Hematopoietic multipotent progenitor cell treated with erythropoietin and hydrocortisone succinate and interleukin-3 and kit ligand, for 8 days (in vitro differentiated cells): ENCODE measurements at places on chromosomes 2 and 18.

DNA sequence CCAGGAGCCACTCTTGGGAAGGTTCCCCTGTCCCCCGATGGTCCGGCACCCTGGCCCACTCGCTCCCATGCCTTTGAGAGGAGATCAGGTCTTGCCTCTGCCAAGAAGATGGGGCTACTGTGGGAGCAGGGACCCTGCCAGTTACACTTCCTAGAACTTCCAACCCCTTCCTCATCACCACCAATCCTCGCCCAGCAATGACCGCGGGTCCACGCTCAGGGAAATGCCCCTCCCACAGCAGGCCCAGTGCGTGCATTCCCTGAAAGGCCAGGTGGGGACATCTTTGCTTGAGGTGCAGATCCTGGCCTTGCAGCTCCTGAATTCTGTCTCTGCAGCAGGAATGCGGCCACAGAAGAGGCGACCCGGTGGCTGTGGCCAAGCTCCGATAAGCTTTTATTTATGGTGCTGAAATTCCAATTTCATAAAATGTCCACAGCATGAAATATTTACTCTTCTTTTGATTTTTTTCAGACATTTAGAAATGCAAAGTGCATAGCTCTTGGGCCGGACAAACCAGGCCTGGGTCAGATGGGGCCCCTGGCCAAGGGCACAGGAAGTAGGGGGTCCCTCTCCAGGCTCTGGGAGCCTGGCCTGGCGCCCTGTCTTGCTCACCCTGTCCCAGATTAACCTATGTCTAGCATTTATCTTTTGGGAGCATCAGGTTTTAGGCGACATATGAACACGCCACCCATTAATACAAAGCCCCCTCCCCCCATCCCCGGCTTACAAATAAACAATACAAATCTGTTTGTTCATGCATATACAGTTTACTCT is 29.8 kb downstream of the PXDN start:
- DNase-seq: no peak

DNA sequence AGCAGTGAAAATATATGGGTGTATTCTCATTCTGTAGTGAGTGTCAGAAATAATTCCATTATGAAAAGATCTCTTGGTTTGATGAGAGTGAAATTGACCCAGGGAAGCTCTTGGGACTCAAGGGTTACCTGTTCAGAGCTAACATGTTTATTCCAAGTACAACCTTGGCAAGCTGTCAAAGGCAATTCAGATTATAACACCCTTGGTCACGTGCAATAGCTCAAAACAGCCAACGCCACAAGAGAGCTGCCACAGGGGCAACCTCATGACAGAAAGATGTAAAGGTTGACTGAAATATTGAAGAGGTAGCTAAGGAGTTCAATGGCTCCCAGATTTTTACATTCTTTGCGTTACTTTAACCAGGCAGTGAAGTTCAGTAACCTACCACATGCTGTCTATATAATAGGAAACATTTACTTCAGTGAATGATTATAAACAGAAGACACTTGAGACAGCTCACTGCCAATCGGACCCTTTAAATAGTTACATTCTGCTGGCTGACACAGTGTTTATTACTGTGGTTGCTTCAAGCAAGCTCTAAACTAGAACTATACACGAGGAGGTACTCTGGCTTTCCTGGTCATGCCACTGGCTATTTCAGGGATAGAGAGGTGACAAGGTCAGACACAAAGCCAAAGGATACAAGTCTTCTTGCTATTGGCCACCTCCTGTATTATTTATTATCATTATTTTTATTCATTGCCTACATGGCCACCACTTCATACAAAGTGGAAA is 187.3 kb downstream of the PID1 start:
- DNase-seq: no peak

DNA sequence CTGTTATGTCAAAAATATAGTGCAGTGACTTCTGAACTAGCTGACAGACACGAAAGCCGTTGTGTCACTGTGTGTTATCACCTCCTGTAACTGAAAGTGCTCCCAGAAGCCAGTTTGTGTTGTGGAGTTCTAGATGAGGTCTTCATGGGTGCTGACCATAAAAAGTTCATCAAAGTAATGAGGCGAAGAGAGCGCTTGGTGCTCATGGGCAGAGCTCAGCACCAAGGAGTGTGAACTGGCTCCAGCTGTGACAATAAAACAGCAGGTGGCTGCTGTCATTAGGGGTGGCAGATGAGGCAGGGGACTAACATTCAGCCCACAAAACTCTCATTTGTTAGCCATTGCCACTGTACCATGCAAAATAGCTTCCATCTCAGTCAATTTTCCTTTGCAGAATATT is 151.1 kb downstream of the ZNF407 start:
- no peak for DNase-seq

- no peak for DNase-seq
Measured at GRCh38 chr2:124919296-124919695, 894.2 kb downstream of the CNTNAP5 start.

DNA sequence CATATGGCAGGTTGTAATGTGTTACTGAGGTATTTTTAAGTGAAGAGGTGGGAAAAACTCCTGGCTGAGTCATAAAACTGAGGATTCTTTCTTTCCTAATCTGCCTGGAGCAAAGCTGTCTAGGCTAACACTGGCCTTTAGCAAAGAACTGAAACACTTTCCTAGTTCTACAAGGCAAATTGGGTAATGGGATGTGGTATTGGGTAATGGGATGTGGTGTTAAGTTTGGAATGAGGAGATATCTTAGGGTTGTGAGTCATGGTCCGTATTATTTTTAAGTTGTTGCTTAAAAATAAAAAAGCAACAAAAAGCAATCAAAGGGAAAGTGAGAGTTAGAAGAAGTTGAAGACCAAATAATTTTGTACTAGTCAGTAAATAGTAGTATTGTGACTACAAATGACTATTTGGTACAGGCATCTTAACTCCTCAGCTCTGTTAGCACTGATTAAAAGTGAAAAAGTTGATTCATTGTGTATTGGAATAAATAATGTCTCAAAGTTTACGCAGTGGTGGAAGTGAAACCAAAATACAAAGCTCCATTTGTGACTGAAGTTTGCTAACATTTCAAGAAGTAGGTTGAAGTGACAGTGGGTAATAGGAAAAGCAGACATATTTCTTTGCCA is 216.8 kb downstream of the CAMKMT start:
- DNase-seq: no peak

- no peak for DNase-seq
Measured at GRCh38 chr18:23191232-23191631, 55.9 kb downstream of the CABLES1 start.

GRCh38 chr18:79478484-79479115 is 82.9 kb downstream of the NFATC1 start:
- DNase-seq: no peak
